ENCODE measurements at places on chromosomes 16 and 17. TPM values are rescaled to one million over a fixed set of nuclear protein-coding genes. Genes with fewer than 3 reads are reported as not detected.

DNA sequence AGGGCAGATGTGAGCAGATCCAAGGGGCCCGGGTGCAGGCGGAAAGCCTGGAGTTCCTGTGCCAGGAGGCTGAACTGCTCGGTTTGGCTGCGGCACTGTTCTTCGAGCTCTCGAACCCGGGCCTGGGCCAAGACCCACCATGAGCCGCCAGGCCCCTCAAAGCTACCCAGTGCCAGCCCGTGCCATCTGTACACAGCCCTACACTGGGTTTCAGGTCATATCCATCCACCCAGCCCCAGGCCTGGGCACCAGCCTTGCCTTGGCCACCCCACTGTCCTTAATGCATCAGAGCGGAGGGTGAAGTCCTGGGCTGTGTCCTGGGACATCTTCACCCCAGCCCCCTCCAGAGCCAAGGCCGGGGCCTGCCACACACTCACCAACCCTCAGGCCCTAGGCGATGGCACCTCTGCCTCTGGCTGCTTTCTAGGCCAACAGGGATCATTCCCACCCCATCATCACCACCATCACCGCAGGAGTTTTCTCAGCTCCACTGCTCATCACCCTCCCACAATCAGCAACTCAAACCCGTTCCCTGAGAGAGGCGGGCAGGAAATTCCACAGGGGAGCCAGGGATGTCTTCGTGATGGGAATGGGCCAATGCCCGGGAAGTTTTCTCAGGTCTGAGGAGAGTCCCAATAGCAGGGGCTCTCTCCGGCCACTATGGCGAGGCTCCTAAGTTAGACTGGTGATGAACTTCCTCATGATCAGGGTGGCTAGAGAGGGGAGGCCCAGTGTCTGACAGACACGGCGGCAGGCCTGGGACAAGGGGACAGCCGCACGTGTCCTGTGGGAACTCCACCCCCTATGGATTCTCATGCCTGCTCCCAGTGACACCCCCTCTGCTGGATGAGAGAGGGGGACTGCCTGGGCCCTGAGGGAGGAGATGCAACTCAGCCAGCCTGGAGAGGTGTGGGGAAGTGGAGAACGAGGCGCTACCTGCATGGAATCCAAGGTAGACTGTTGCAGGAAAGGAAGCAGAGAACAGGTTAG lies 9.1 kb downstream of the TSPOAP1 start:
- no peak for DNase-seq

GRCh38 chr16:50318796-50319578 lies 49.8 kb downstream of the BRD7 start:
- no peak for DNase-seq

DNA sequence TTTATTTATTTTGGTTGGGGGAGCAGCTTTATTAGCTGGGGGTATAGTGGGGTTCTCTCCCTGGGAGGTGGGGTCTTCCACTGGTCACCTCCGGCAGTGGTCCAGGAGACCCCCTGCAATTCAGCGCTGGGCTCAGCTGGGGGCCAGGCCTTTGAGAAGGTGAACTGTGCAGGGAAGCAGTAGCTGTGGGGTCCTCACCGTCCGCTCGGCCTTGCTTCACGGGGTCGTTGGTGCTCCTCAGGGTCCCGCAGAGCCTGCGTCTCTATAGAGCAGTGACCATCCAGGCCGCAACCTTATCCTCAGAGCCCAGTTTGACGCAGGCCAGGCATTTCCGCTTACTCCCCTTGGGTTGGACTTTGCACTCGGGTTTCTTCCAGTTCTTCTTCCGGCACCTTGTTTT lies 1954.7 kb downstream of the TP53TG3F start:
- no peak for DNase-seq

DNA sequence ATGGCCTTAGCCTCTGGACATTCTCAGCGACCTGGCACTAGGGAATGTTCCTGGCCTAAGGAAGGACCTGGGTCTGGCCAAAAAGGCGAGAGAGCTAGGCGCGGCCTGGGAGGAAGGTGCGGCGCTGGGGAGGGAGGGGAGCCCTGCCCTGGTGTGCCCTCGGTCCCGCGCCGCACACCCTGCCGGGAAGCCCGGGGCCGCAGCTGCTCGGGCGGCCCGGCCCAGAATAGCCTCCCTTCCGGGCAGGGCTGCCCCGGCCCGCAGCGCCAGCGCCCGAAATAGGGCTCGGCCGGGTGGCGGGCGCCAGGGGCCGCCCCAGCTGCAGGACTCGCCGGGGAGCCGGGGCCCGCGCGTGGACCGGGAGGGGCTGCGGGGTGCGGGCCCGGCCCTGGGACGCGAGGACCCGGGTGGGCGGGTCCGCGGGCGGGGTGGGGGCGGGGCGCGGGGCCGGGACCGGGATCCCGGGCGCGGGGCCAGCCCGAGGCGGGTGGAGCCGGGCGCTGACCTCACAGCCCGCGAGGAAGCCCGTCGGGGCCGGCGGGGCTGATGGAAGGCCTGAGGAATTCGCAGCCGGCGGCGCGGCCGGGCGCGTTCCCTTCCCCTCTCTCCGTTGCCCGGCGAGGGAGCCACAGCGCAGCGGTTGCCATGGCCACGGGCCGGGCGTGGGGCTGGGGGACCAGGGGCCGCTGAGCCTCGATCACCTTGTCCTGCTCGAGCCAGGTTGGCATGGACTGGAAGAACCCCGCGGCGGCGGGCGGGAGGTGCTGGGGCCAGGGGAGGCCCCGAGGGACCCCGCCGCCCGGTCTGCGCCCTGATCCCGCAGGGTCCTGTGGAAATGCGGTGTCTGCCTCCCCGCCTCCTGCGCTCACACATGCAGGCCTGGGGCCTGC lies 18.1 kb downstream of the SOCS3 start:
- DNase-seq = no peak

DNA sequence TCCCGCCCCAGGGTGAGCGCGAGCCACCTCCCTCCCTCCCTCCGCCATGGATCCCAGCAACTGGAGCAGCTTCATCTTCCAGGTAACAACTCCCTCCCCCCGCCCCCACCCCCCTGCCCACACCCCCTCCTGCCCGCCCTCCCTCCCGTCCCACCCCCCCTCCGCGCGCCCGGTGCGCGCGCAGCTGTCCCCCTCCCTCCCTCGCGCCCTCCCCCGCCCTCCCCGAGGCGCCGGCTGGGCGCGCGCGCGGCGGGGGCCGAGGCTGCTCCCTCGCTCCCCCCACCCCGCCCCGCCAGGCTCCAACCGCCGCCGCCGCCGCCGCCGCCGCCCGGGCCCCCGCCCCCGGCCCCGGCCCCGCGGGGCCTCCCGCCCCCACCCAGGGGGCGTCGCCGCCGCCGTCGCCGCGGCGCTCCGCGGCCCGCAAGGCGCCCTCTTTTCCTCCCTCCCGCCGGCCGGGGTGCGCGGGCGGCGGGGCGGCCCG lies at the start of gene MAZ:
Gene MAZ, plus strand, starts transcription at position 431 of the 481 bp plus-strand sequence. CDS start 173 bp downstream, outside the sequence.
- no peak for DNase-seq

Gene EVPLL
- not detected for polyA plus RNA-seq

- no peak for DNase-seq
Observed at GRCh38 chr17:62819511-62820221, 11.6 kb upstream of the MARCHF10 start.
